ENCODE measurements at places on chromosomes 3 and 15.
A peak's percentile ranks its signal among the peaks of the same experiment; 100 is the strongest.

DNA sequence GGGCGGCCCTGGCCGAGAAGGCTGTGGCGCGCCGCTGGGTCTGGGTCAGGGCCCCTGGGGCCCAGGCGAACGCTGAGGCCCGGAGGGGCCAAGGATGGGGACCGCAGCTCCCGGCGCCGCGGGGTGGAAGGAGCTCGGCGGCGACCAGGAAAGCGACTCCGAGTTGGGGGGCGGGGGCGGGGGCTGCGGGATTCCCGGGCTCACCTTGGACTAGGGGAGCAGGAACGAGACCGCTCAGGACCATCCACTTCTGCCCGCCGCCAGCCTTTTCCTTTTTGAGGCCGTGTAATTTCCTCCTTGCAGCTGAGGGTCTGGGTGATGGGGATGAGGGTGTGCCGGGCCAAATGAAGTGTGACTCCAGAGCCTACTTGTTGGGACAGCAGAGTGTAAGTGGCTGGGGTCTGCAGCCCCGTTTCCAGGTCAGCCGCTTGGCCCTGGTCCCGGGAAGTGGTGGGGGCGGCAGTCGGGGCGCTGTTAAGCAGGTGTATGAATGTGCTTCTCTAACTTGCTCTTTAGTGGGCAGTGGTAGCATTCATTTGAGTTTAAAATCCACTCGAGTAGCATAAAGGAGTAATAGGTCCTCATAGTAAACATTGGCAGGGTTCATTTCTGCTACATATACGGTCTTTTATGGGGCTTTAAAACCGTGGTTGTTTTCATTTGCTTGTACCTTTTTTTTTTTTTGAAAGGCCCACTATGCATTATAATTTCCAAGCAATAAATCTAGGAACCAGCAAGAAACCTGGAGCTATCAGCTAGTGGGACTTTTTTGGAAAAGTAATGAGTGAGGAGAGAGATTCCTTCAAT, 717 bp downstream of the PXK start:
- DNase-seq = peak; percentile 17

GRCh38 chr15:63900306-63900705, 66.6 kb upstream of the HERC1 start:
- no peak for DNase-seq

DNA sequence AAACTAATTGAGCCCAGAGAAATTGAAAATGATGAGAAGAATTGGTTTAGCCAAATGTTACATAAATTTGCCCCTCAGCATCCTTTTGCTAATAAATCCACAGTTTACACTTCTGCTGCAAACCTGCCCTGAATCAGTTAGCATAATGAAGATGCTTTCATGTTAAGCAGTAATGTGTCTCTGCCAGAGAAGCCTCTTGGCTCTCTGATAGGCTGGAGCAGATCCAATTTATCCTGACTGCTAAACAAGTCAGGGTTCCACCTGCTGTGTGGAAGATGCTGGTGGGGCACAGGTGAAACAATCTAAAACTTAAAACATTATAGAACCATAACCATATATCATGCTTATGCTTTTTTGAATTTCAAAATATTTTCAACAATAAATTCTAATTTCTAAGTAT, 946.8 kb downstream of the OTOL1 start:
- no peak for DNase-seq

- DNase-seq = no peak
Measured at GRCh38 chr15:67832031-67832551, 6.8 kb downstream of the SKOR1 start.

DNA sequence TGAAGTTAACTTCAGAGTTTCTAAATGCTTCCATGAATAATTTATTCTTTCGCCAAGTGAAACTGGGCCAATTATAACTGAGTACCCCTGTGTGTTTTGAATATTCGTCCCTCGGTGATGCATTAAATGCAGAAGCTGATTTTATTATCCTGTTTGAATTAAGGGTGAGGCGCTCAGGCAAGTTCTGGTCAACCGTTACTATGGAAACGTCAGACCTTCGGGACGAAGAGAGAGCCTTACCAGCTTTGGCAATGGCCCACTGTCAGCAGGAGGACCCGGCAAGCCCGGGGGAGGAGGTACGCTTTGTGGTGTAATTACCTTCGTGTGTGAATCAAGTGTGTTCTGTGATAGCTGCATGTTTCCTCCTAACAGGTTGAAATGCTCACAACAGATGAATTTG, 239.8 kb downstream of the ITPR1 start:
- no peak for DNase-seq

DNA sequence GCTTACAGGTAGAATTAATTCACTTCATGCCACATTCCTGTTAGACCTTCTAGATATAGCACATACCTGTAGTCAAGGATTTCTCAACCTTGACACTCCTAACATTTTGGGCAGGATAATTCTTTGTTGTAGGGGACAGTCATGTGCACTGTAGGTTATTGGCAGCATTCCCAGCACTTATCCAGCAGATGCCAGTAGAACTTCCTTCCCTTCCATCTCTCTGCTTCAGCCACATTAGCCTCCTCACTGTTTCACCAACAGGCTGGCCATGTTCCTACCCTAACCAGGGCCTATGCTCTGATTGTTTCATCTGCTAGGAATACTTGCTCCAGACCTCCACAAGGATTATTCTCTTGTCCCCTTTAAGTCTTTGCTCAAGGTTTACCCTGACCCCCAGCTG, 68.0 kb upstream of the STAC start:
- no peak for DNase-seq

GRCh38 chr3:183911763-183912506, 27.3 kb upstream of the PARL start:
- no peak for DNase-seq

- DNase-seq = no peak
Measured at GRCh38 chr3:128616516-128617269, 33.9 kb downstream of the RPN1 start.

GRCh38 chr3:4387210-4388204, 79.6 kb downstream of the SUMF1 start:
- no peak for DNase-seq

GRCh38 chr3:53938645-53939044, 47.0 kb upstream of the SELENOK start:
- DNase-seq = peak; percentile 39

DNA sequence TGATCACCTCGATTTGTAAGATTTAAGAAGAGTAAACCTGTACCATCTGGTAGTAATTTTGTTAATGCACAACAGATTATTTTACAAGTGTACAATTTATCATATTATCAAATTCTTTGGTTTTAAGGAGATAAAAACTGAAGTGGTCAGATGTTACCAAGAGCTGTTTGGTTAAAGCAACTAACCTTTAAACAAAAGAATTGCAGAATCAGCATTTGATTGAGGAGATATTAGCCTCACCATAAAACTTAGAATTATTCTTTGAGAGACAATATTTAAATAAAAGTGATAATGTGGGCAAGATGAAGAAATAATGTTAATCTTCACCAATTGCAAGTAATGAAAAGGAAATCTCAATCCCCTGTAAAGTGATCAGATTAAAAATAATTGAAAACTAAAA, 1034.9 kb downstream of the ROBO1 start:
- no peak for DNase-seq

DNA sequence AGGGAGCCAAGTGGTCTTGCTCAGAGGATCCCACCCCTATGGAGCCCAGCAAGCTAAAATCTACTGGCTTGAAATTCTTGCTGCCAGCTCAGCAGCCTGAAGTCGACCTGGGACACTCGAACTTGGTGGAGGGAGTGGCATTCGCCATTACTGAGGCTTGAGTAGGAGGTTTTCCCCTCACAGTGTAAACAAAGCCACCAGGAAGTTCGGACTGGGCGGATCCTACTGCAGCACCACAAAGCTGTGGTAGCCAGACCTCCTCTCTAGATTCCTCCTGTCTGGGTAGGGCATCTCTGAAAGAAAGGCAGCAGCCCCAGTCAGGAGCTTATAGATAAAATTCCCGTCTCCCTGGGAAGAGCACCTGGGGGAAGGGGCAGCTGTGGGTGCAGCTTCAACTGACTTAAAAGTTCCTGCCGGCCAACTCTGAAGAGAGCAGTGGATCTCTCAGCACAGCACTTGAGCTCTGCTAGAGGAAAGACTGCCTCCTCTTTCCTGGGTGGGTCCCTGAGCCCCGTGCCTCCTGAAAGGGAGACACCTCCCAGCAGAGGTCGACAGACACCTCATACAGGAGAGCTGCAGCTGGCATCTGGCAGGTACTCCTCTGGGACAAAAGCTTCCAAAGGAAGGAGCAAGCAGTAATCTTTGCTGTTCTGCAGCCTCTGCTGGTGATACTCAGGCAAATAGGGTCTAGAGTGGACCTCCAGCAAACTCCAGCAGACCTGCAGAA, 576.3 kb upstream of the NECTIN3 start:
- DNase-seq = no peak

DNA sequence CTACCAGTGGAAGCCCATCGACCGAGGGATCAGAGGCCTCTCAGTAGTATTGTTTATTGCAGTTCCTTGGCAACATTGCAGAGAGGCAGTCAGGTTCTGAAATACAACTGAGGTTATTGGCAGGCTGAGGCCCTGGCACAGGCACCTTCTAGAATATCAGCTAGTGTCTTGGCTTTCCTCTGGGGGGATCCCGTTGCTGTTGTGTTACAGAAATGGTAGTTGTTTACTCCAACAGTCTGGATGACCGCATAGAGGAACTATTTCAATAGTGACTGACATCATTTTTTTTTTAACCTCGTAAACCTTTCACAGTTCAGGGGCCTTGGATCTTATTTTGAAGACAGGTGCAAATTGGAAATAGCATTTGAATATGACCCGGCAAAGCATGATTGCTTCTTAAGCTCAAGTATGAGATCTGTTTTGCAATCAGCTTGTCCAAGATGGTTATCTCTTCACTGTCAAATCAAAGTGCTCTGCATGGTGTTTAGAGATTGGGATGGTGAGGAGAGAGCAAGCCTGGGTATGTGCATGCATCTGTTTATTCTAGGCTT, 63.9 kb downstream of the PGPEP1L start:
- no peak for DNase-seq

DNA sequence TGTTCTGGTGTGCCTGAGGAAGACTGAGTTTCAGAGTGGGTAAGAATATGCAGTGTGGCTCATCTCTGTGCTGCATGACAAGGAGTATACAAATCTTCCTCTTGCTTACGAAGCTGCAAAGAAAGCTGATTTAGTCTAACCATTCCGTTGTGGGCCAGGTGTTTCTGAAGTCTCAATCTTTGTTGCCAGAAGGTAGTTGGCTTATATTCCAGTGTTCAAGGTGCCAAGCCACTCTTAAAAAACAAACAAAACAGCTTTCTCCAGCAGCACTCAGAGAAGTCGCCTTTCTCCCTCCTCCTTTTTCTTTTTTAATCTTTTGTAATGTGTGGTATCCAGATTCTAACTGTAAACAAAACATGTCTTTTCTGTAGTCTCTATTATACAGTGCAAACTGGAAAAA, 872.4 kb downstream of the NAALADL2 start:
- no peak for DNase-seq

GRCh38 chr3:147383617-147384016, 22.7 kb downstream of the ZIC4 start:
- no peak for DNase-seq

GRCh38 chr15:98745650-98746374, 97.5 kb downstream of the IGF1R start:
- no peak for DNase-seq

- DNase-seq = no peak
Measured at GRCh38 chr15:101256757-101257156, 4.9 kb upstream of the CHSY1 start.

DNA sequence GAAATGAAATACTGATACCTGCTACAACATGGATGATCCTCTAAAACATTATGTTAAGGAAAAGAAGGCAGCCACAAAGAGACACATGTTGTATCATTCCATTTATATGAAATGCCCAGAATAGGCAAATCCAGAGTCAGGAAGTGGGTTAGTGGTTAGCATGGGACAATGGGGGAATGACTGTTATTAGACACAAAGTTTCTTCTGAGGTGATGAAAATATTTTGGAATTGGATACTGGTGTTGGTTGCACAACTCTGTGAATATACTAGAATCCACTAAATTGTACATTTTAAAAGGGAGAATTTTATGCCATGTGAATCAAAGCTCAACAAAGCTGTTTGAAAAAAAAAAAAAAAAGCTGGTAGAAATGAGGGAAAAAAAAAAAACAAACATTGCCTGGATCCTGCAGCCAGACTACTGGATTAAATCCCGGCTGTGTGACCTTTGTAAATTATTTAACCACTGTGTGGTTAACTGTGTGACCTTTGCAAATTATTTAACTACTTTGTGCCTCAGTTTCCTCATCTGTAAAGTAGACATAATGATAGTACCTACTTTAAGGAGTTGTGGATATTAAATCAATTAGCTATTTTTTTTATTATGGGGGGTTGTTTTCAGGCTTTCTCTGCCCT, 75.6 kb upstream of the PRICKLE2 start:
- no peak for DNase-seq

GRCh38 chr15:51536965-51537574, 85.5 kb downstream of the DMXL2 start:
- DNase-seq = no peak

GRCh38 chr15:26877831-26878230, 11.0 kb downstream of the GABRA5 start:
- DNase-seq = no peak

DNA sequence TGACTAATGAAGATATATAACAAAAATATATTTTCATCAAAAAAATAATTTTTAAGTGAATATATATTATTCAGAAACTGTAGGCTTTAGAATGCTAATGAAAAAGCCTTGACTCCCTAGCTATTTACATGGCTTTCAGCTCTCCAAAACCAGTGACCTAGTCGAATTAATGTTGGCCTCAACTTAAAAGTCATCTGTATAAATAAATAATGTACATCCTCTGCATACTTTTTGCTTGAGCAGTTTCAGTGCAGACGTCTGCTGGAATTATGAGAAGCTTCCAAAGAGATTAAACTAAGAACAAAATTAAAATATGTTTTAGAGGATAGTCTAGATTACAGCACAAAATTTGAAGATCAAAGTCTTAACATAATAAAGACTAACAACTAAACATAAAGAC, 520.4 kb upstream of the ALCAM start:
- DNase-seq = no peak

- no peak for DNase-seq
Measured at GRCh38 chr3:184741259-184741556, 29.3 kb upstream of the MAGEF1 start.

DNA sequence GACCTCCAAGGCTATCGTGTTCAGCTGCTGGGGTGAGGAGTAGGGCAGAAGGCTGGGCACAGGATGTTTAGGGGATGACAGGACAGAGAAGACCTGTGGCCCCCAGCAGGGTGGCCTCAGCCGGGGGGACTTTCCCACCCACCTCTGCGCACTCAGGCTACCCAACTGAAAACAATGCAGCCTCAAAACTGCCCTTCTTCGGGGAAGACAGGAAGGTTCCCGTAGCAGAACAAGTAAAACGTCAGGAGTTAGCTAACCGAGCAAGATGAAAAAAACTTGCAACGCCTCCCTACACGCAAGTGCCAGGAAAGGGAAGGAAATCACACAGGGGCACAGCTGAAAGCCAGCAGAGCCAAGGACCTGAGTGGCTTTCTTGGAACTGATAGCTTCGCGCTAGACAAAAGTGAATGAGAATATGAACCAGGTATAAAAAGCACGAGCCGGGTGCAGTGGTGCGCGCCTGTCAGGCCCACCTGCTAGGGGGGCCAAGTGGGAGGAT, 38.4 kb upstream of the FURIN start:
- DNase-seq = no peak

GRCh38 chr3:61848885-61849284, 287.5 kb downstream of the PTPRG start:
- DNase-seq = no peak

All from neuronal stem cell (in vitro differentiated cells).